Brain microvascular endothelial cell (primary cell): ENCODE measurements at places on chromosomes 6 and 20.

- DNase-seq, result no peak
These were observed 1.2 kb downstream of the PSMB8 start for GRCh38 chr6:32842690-32843089.

- no peak for DNase-seq
These were observed 164.0 kb upstream of the AGPAT4 start for GRCh38 chr6:161437851-161438250.

- peak; percentile 92 for DNase-seq
These were observed 211.9 kb downstream of the GMPR start for GRCh38 chr6:16450285-16450684.

GRCh38 chr6:2978923-2979322 lies 7.6 kb upstream of the SERPINB6 start:
- no peak for DNase-seq

- no peak for DNase-seq
These were observed 87.0 kb upstream of the MAN1A1 start for GRCh38 chr6:119436583-119436982.
